Iris pigment epithelial cell (primary cell): ENCODE measurements at places on chromosomes 5 and 9.

GRCh38 chr5:2658881-2659470 lies 92.5 kb downstream of the IRX2 start:
- no peak for DNase-seq

DNA sequence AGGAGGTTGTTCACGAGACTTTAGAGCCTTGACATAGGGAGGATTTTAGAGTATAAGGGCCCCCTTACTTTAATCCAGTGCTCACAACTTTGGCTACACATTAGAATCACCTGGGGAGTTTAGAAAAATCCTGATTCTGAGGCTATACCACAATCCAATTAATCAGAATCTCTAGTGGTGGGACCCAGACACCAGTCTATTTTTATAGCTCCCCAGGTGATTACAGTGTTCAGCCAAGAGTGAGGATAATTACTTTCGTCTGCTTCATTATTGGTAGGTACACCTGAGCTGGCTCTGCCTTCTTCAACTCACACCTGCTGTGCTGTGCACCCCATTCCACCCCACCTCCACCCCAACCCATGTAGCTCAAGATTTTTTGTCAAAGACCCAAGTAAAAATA lies 141.3 kb upstream of the EPB41L4A start:
- DNase-seq, result no peak

GRCh38 chr5:93601802-93602155 lies 18.8 kb downstream of the NR2F1 start:
- DNase-seq, result peak; percentile 50

DNA sequence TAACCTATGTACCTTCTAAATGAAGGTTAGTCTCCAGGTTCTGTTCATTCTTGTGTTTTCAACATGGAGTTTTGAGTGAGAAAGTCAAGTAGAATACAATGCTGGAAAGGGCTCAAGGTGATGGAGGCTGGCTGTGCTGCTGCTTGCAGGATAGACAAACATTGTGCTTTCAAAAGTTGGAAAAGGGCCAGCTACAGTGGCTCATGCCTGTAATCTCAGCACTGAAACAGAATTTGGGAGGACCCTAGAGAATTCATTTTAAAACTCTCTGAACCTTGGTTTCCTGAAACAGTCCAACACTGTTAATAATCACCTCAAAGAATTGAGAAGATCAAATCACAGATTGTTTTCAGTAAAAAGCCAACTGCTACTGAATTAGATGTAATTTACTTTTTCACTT lies 15.4 kb upstream of the IARS1 start:
- DNase-seq, result peak; percentile 45

DNA sequence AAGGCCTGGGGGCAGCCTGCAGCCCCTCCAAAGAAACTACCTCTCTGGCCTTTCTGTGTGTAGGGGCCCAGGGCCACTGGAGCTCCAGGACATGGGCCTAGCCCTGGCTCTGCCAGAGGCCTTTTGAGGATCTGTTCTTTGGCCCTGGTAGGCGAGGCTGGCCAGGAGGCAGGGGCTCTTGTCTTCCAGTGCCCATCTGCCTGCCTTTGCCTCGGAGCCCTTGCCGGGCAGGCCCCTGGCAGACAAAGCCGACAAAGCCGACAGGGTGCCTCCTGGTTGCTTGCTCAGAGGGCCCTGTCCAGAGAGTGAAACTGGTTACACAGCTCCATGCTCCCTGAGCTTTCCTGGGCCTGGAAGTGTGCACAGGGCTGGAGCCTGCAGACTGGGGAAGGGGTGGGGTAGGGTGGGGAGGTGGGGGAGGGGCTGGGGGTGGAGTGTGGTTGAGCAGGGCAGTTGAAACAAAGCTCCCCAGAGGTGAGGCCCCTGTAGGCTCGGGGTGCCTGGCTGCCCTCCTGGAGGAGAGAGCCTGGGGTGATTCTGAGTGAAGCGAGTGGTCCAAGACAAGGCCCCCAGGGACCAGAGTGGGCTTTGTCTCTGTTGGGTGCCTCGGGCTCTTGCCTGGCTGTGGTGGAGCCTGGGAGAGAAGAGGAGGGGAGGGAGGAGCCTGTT lies 29.3 kb downstream of the PTPA start:
- peak; percentile 55 for DNase-seq

- peak; percentile 52 for DNase-seq
Measured at GRCh38 chr9:32579706-32580331, 6.9 kb upstream of the NDUFB6 start.

DNA sequence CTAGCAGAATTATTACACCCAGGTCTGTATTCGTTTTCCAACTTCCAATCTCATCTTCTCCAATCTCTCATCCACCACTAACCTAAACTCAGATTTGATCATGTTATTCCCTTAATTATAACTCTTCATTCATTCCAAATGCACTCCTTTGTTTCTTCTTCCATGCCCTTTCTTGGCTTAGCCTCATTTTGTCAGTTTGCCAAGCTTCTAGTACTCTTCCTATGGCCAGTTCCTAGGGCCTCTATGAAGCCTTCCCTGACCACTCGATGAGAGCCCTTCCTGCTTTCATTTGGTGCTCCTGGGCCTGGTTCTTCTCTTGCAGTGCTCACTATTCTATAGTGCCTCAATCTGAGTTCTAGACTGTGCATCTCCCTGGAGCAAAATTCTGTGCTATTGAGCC lies 5.8 kb downstream of the FAM219A start:
- DNase-seq, result no peak

GRCh38 chr5:142293486-142293885 lies 31.3 kb downstream of the SPRY4 start:
- no peak for DNase-seq

DNA sequence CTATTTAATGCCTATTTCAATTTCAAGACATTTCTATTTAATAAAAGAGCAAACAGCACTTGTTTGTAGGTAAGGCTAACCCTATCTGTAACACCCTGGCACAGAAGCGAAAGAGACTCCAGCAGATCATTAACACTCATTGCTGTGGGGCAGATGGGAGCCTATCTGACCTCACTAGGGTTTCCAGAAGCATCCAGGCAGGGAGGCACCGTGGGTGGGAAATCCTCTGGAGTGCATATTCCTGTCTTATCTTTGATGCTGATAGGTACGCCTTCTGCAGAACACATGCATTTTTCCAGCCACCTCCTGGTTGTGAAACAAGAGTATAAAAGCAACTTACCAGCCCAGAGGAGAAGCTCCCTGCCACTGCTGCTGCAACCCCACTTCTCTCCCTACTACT lies 233.7 kb downstream of the GLIS3 start:
- DNase-seq, result no peak

DNA sequence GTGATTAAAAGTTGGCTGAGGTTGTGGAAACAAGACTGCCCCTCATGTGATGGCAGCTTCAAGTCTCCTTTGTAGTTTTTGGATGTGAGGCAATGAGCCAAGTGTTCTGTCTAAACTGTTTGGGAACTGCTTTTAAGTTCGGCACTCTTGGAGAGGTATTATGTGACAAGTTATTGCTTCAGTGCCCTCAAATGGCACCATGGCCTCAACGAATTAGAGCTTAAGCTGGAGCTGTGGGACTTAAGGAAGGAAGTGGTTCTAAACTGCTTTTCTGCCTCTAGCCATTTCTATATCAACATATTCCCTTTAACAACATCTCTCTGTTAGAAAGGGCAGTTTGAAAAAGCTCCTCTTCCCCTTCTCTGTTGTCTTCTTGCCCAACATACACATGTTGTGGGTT lies 227.7 kb downstream of the RFK start:
- no peak for DNase-seq

- peak; percentile 82 for DNase-seq
Measured at GRCh38 chr5:127112347-127112864, 39.1 kb upstream of the C5orf63 start.

- no peak for DNase-seq
Measured at GRCh38 chr9:21119093-21119770, 22.4 kb downstream of the IFNW1 start.

DNA sequence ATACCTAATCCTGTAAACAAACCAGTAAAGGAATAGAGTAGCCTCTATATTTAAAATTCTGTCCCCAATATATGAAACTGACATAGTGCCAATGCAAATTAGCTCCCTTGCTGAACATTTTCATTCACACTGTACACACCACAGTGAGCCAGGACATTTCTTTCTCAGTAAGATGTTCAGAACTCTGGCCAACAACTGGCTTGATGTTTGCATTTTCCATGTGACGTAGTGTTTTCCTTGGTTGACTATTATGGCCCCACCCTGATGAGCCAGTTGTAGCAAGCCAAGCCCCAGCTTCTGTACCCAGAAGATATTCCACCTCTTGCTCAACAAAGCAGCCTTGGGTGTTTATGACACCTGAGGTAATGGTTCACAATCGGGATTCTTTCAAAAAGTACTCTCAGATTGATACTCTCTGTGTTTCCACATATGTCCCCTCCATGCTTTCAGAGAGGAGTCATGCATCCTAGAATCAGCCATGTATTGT lies 17.7 kb upstream of the ANXA1 start:
- peak; percentile 16 for DNase-seq

DNA sequence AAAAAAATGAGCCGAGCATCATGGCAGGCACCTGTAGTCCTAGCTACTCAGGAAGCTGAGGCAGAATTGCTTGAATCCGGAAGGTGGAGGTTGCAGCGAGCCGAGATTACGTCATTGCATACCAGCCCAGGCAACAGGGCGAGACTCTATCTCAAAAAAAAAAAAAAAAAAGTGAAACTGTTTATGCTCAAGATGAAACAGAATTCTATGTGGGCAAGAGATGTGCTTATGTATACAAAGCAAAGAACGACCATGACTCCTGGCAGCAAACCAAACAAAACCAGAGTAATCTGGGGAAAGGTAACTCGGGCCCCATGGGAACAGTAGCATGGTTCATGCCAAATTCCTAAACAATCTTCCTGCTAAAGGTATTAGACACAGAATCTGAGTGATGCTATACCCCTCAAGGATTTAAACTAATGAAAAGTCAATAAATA lies 32.6 kb upstream of the PLAC8L1 start:
- peak; percentile 83 for DNase-seq

DNA sequence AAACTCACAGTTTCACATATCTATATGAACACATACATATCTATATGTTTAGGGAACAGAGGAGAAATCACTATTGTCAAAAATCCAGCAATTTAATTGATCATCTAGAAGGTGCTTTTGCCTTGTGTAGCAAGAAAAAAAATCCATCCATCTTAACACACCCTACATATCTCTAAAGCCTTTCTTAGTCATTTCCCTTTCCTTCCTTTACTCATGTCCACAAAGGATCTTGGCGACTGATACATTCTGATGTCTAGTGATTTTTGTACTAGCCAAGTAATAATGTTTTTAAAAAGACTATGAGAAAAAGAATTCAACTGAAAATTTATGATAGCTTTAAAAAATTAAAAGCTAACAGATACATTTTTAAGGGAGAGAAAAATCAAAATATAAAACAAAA lies 22.5 kb downstream of the ZDHHC21 start:
- peak; percentile 76 for DNase-seq

DNA sequence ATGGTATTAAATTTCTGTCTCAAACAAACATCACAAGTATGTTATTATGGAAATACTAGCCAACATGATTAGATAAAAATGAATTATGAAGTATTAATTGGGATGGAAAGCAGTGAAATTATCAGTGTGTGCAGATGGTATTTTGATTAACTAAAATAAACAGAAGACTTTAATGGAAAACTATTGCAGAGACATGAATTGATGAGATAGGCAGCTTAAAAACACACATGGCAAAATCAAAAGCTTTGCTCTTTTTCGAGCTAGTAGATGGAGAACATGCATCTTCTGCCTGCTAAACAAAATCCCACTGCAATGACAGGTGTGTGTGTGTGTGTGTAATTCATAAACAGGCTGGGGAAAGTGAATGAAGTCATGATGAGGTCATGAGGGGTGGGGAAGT lies 426.2 kb downstream of the MTRR start:
- no peak for DNase-seq

DNA sequence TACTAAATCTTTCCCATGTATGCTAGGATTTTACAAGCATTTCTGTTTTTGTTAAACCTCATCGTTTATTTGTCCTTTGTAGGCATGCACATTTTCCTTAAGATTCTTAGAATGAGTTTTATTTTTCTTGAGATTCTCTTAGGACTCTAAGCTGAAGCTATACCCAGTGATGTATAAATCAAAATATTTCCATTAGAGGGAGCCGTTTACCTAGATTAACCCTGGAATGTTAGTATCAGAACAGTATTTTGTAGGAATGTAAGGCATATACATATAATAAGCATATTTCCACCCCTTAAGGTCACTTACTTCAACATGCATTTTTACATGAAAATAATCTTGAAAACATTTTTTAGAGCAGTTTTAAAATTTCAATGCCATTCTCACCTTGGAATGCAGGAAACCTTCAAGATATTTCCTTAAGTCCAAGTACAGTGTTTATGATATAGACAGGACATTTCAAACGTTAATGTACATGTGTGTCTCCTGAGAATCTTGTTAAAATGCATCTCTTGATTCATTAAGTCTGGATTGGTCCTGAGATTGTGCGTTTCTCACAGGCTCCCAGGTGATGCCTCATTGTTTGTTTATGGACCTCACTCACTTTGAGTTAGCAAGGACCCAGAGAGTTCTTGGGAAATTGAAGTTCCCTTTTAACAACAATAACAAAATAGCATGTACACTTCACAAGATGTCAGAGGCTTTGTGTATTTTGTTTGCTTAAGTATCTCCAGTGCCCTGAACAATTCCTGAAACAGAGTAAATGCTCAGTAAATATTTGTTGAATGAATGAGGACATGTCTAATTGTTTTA lies 34.9 kb upstream of the FCHO2 start:
- peak; percentile 34 for DNase-seq

DNA sequence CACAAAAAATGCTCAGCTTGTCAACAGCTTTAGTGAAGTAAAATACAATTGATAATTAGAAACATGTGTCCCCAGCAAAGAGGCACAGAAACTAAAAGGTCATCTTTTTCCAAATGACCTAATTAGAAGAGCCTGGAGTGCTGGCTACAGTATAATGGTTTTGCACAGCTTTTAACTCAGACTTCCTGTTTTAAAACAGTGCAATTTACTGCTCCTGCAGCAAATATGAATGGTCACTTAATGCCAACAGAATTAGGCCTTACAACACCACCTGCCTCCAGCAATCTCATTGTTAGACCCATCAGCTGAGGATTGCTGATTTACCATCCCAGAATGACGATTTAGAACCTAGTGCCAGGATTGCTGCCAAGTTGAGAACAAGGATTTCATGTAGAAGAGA lies 239.3 kb downstream of the CETN3 start:
- no peak for DNase-seq

DNA sequence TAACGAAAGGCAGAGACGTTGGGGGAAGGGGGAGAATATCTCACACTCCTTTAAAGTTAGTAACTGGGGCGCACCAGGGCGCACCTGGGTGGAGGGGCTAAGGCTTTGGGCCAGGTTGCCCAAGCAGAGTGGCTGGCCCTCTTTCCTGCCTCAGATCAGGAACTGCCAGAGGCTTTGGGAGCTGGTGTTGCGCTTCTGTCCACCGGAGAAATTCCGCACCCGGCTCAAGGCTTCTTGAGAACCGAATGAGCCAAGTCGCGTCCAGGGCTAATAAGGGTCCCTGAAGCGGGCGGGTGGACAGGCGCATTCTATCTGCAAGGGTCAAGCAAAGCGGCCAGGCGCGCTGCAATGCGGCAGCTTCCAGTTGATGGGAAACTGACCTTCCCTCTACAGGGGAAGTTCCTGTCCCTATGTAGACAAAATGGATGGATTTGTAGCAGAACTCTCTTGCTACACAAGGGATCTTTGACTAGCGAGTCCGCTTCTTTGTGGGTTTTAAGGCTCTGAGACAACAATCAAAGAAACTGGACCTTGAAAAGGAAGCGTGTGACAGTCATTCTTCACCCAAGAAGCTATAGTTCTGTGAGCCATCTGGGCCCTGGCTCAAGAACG lies 5.5 kb downstream of the PAX5 start:
- DNase-seq, result no peak

GRCh38 chr5:77292026-77292757 lies 81.7 kb downstream of the PDE8B start:
- peak; percentile 43 for DNase-seq
